Lung (tissue), 17 donors: ENCODE measurements at places on chromosomes 12 and 14. TPM values are rescaled to one million over a fixed set of nuclear protein-coding genes. Genes with fewer than 3 reads are reported as not detected.
A peak's percentile ranks its signal among the peaks of the same experiment; 100 is the strongest.

GRCh38 chr12:57846285-57846576 lies 298 bp downstream of the CTDSP2 start:
- H3K27ac ChIP-seq, result peak overlapping the region; percentile 97
- H3K36me3 ChIP-seq, result peaks cover 10% of the 10 kb centered on the region
- no peak for DNase-seq
- H3K4me1 ChIP-seq, result peaks cover 40% of the 10 kb centered on the region
- peak overlapping the region; percentile 74 for H3K4me3 ChIP-seq

The FOXA1 gene
- total RNA-seq, result 67.2 TPM

The NANOG gene
- 0.49 TPM for total RNA-seq

GRCh38 chr14:85295318-85295717 lies 234.6 kb upstream of the FLRT2 start:
- H3K27ac ChIP-seq, result no peak overlapping the region
- no peak overlapping the region for H3K4me3 ChIP-seq
- H3K36me3 ChIP-seq, result no peaks in the 10 kb centered on the region
- H3K27me3 ChIP-seq, result no peaks in the 10 kb centered on the region
- H3K4me1 ChIP-seq, result no peaks in the 10 kb centered on the region

DNA sequence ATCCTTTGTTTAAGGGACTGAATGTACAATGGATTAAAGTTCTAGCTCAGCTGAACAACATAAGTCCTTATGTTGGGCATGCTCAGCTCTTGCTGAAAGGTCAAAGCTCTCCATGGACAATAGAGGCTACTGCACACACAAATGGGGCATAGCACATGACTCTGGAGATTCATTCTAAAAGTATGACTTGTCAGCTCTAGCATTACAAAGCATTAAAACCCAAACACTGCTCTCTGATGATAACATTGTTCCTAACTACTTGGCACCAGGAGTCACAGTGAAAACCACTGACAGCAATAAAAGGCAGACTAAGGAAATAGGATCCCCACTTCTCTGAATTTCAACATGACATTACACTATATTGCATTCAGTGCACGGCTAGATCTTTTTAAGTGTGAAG lies 21.9 kb upstream of the FSCB start:
- no peaks in the 10 kb centered on the region for H3K36me3 ChIP-seq
- peaks cover 2% of the 10 kb centered on the region for H3K4me1 ChIP-seq
- no peak for DNase-seq
- no peaks in the 10 kb centered on the region for H3K27me3 ChIP-seq
- no peak overlapping the region for H3K4me3 ChIP-seq

The TMEM52B gene
- 2.3 TPM for total RNA-seq

DNA sequence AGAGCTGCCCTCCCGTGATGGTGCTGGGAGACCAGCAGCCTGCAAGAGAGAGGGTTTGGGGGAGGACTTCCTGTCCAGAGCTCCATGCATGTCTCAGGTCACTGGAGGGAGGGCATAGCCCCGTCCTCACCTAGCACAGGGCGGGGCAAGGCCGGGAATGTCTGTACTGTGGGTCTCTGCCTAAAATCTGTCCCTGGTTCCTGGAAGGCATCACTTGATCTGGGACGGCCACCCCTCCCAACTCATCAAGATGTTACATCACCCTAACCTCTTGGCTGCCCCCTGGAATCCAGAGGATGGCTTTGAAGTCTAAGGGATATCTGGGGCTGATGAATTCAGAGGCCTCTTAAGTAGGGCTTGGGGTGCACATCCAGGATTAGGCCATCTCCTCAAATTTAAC lies 37.0 kb upstream of the MEG3 start:
- H3K27ac ChIP-seq, result no peak overlapping the region
- no peaks in the 10 kb centered on the region for H3K4me1 ChIP-seq
- no peak for DNase-seq
- no peak overlapping the region for H3K4me3 ChIP-seq
- no peaks in the 10 kb centered on the region for H3K36me3 ChIP-seq

The RAD52 gene
- total RNA-seq, result 10.9 TPM

The TOMM20L gene
- not detected for total RNA-seq

The ZC2HC1C gene
- total RNA-seq, result 6.7 TPM

DNA sequence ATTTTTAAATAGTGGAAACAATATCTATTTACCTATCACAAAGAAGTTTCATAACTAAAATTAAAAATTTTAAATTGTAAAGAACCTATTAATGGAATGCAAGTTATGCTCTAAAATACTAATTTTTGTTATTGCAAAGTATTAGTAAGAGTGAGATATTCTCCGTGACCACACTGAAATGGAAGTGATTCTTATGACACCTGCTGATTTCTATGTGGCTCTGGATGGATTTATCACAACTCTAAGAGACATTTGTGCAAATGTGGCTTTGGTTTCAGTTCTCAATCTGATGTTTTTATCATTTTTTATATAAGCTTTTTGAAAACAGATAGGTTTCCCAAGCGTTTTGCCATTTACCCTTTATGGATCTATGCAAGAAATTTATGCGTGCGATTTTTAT lies 497.8 kb downstream of the NAV3 start:
- no peaks in the 10 kb centered on the region for H3K27me3 ChIP-seq
- DNase-seq, result no peak
- no peak overlapping the region for H3K27ac ChIP-seq
- no peaks in the 10 kb centered on the region for H3K4me1 ChIP-seq
- H3K36me3 ChIP-seq, result no peaks in the 10 kb centered on the region

DNA sequence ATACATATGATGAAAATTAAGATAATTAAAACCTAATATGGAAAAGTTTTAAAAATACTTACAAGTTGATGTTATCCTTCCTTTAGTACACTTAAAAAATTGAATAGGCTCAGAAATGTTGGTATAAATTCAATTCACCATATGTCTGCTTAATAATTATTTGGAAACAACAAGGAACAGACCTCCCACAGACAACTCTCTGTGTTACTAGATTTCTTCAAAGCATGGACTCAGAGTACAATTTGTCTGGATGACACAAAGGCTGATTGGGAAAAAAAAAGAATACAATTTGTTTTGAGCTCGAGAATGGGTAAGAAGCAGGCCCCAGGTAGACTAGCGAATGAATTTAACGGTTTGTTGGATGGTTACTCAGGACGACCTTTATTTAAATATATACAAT lies 48.9 kb upstream of the BTG1 start:
- no peak overlapping the region for H3K27ac ChIP-seq
- H3K4me3 ChIP-seq, result no peak overlapping the region

GRCh38 chr12:115830633-115831032 lies 446.9 kb downstream of the MED13L start:
- H3K27ac ChIP-seq, result no peak overlapping the region
- H3K36me3 ChIP-seq, result no peaks in the 10 kb centered on the region
- H3K4me3 ChIP-seq, result no peak overlapping the region
- H3K4me1 ChIP-seq, result no peaks in the 10 kb centered on the region
- H3K27me3 ChIP-seq, result no peaks in the 10 kb centered on the region
- no peak for DNase-seq

The VWF gene
- total RNA-seq, result 285 TPM

DNA sequence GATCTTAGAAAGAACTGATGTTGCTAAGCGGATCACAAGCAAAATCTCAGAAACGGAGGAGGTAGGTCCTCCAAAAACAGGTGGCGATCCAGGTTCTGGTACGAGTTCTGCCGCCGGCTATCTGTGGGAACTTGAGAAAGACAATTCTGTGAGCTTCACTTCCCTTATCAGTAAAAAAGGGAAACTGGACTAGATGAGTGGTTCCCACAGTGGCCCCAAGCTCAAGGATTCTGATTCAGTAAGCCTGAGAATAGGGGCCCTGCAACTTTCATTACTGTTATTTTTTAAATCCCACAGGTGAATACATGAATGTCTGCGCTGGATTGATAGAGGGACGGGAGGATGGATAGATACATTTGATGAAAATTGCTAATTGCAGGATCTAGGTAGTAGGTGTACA lies 160.2 kb downstream of the PPM1H start:
- H3K4me1 ChIP-seq, result no peaks in the 10 kb centered on the region
- no peak overlapping the region for H3K4me3 ChIP-seq
- H3K27ac ChIP-seq, result no peak overlapping the region

DNA sequence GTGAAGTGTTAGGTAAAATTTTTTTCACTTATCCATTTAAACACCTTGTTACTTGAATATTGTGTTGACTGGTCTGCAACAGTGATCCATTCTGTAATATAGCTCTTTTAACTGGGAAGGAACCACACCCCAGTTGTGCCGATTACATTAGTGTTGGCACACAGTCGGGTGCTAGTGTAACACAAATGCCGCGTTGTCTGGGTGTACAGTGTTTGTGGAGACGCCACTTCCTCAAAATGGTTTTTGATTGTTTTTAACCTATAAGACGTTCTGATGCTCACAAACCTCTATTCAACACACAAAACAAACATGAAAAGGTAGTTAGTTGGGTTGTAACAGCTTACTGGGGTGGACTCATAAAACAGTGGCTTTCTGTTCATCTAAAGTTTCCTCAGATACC lies 48.0 kb upstream of the TRAF3 start:
- no peaks in the 10 kb centered on the region for H3K27me3 ChIP-seq
- no peak overlapping the region for H3K4me3 ChIP-seq
- no peak for DNase-seq
- peaks cover 29% of the 10 kb centered on the region for H3K36me3 ChIP-seq

- no peak overlapping the region for H3K27ac ChIP-seq
- H3K36me3 ChIP-seq, result no peaks in the 10 kb centered on the region
- no peaks in the 10 kb centered on the region for H3K4me1 ChIP-seq
- H3K27me3 ChIP-seq, result no peaks in the 10 kb centered on the region
- H3K4me3 ChIP-seq, result no peak overlapping the region
- peak; percentile 78 for DNase-seq
These were observed 25.0 kb downstream of the CFAP54 start for GRCh38 chr12:96514328-96514727.

DNA sequence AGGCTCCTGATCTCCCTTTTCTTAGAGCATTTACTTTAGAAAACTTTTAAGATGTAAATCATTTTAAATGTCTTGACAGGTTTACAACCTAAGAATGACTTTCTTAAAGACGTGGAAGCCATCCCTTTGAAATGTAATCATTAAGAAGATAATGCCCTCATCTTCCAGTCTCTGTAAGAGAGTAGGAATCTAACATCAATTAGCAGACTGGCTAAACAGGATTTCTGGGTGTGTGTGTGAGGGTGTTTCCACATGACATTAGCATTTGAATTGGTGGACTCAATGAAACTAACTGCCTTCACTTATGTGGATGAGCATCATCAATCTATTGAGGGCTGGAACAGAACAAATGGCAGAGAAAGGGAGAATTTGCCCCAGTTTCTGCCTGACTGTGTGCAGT lies 329.5 kb downstream of the RPL10L start:
- no peaks in the 10 kb centered on the region for H3K36me3 ChIP-seq
- no peak overlapping the region for H3K27ac ChIP-seq
- no peaks in the 10 kb centered on the region for H3K4me1 ChIP-seq

The RERGL gene
- 3.2 TPM for total RNA-seq

GRCh38 chr14:63051992-63052391 lies 6.7 kb upstream of the KCNH5 start:
- no peaks in the 10 kb centered on the region for H3K36me3 ChIP-seq
- no peak overlapping the region for H3K4me3 ChIP-seq
- no peaks in the 10 kb centered on the region for H3K27me3 ChIP-seq

- no peaks in the 10 kb centered on the region for H3K36me3 ChIP-seq
- no peak overlapping the region for H3K4me3 ChIP-seq
- H3K27me3 ChIP-seq, result no peaks in the 10 kb centered on the region
- DNase-seq, result no peak
- no peak overlapping the region for H3K27ac ChIP-seq
- peaks cover 17% of the 10 kb centered on the region for H3K4me1 ChIP-seq
These were observed 4.2 kb upstream of the CDC42BPB start for GRCh38 chr14:103061482-103061976.

DNA sequence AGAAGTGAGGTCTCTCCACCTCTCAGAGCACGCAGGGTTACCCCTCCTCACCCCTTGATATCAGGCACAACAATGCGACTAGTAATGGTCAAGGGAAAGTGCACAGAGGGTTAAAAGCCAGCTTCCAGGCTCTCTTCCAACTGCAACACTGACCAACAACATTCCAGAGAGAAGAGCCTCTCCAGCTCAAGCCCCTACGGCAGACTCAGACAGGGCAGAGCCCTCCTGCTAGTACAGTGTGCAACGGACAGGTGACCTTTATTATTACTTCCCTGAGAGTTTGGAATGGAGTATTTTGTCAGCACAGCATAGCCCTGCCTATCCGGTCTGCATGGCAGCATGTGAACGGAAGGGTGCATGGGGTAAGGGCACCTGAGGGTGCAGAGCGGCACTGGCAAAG lies 73.0 kb downstream of the PTPN21 start:
- peaks cover 14% of the 10 kb centered on the region for H3K36me3 ChIP-seq
- no peak overlapping the region for H3K4me3 ChIP-seq
- no peak overlapping the region for H3K27ac ChIP-seq
- H3K27me3 ChIP-seq, result no peaks in the 10 kb centered on the region

DNA sequence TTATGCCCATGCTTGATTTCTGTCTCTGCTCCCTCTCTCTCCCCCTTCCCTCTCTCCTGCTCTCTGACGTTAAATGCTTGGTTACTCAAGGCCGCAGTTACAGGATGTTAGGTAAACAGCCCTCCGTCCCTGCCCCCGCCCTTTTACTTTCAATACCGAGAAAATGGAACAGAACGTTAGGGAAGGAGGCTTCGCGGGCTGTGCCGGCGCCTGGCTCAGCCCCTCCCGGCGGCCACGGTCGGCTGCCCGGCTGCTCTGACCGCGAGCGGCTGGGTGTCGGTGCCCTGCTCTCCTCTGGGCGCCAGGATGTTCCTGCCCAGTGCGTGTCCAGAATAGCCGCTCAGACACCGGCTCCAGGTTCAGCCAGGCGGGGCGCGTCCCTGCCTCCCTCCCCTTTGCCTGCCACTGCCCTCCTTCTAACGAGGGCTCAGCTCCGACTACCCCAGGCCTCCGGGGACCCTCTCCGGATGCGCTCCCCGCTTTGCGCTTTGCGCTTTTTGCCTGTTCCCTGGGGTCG lies 166.1 kb downstream of the ADCK1 start:
- H3K27me3 ChIP-seq, result peaks cover 20% of the 10 kb centered on the region
- H3K4me3 ChIP-seq, result no peak overlapping the region
- H3K36me3 ChIP-seq, result no peaks in the 10 kb centered on the region
- DNase-seq, result peak; percentile 26

DNA sequence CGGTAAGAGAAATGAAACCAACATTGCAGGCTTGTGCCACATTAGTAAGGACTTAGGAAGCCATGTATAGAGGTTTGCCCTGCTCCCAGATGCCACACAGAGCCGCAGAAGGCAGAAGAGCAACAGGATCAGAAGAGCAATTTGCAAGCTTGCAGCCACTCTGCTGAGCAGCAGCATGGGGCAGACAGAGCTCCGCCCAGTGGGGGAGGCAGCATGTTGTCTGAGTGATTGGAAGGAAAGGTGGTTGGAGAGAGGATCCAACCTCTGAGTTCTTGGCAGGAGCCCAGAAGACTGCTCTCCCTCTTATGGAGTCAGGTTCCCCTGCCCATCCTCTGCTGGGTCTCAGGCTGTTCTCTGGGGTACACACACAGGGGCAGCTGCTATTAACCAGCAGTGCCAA lies 2.3 kb upstream of the KRT6A start:
- no peak overlapping the region for H3K27ac ChIP-seq
- no peaks in the 10 kb centered on the region for H3K36me3 ChIP-seq
- no peaks in the 10 kb centered on the region for H3K27me3 ChIP-seq
- H3K4me3 ChIP-seq, result no peak overlapping the region
- H3K4me1 ChIP-seq, result peaks cover 3% of the 10 kb centered on the region
- DNase-seq, result peak; percentile 2

- H3K27ac ChIP-seq, result peak overlapping the region; percentile 96
- no peaks in the 10 kb centered on the region for H3K27me3 ChIP-seq
- DNase-seq, result peak; percentile 34
- peak overlapping the region; percentile 69 for H3K4me3 ChIP-seq
- H3K36me3 ChIP-seq, result no peaks in the 10 kb centered on the region
- H3K4me1 ChIP-seq, result peaks cover 15% of the 10 kb centered on the region
These were observed 835 bp downstream of the VEZT start for GRCh38 chr12:95218150-95219133.

The OR6S1 gene
- not detected for total RNA-seq

- H3K4me1 ChIP-seq, result no peaks in the 10 kb centered on the region
- H3K27me3 ChIP-seq, result no peaks in the 10 kb centered on the region
- H3K27ac ChIP-seq, result no peak overlapping the region
- DNase-seq, result no peak
- H3K36me3 ChIP-seq, result no peaks in the 10 kb centered on the region
- no peak overlapping the region for H3K4me3 ChIP-seq
These were observed 848.7 kb downstream of the NRXN3 start for GRCh38 chr14:79018836-79019235.
